ENCODE measurements at places on chromosomes 13 and 19.

GRCh38 chr19:45079063-45079910, at the start of gene GEMIN7:
Gene GEMIN7, plus strand, starts transcription at chr19:45079260. Its CDS starts 10,855 bp downstream, at chr19:45090115.
- DNase-seq, result no peak

DNA sequence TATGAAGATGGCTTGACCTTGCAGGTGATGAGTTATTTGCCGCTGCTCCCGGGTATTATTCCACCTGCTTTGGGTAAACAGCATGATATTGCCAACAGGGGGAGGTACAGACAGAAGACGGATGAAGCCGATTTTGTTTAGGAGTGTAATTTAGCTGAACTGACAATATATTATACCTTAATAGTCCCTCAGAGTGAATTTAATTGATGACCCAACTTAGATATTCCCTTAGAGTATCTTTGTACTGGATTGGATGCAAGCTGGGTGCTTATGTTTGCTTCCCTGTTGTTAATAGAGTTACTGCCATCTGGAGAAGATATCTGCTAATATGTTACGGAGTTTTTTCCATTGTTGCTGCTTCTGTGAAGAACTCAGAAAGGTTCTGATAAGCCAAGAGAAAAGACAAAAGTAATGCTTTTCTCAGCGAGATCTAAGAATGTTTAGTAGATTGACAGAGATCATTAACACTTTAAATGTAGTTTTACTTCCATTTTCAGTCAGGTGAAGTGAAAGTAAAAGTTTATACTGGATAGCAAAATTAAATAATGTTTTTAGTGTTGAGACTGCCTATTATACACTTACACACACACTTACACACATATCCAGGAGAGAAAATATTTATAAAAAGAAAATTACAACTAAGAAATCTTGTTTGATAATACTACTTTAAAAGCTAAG, 2220.8 kb upstream of the PCDH20 start:
- DNase-seq, result no peak

GRCh38 chr19:48338253-48338755, 13.0 kb downstream of the EMP3 start:
- DNase-seq, result no peak

- DNase-seq, result no peak
These were observed 8.8 kb upstream of the ZNF541 start for GRCh38 chr19:47581605-47582319.

- DNase-seq, result peak; percentile 71
These were observed 437 bp downstream of the SMARCA4 start for GRCh38 chr19:10961073-10961860.

- no peak for DNase-seq
These were observed 435 bp upstream of the OBI1 start for GRCh38 chr13:78659450-78659730.

All from dermis microvascular lymphatic vessel endothelial cell (primary cell).